Stimulated activated CD4-positive, alpha-beta T cell treated with anti-CD3 and anti-CD28 coated beads, TNF-alpha, amount 100 ng/mL, for 4 hours (primary cell): ENCODE measurements at places on chromosomes 13 and 19.
A peak's percentile ranks its signal among the peaks of the same experiment; 100 is the strongest.

DNA sequence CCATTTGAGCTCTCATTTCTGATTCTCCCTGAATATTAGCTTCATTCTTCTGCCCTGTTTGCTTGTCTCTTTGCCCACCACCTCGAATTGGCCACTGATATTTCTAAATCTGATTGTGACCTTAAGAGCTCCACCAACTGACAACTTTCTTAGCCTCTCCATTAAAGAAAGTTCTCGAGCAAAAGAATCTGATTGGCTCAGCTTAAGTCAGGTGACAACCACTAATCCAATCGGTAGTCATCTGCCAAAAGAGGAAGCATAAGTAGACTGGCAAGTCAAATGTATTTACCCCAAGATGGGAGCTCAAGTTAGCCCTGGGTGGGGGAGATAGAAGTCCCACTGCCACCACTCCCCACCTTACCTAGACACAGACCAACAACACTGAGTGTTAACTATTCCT, 41.5 kb downstream of the NOTCH3 start:
- no peak for DNase-seq

DNA sequence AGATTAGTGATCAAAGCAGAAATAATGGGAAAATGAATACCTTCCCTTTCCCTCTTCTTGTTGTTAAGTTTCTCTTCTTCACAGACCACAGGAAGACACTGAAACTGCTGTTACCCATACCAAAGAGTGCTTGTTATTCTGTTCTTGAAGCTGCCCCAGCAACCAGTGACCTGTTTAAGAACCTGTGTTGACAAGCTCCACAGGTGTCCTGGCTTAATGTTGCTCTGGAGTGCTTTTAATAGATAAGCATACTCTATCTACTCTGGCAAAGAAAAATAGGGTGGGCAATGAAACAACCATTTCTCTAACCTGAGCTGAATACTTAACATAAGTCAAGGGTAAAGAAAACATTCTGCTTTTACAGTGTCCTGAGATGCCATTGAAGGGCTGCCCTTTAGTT, 506.7 kb upstream of the GPC6 start:
- no peak for DNase-seq

DNA sequence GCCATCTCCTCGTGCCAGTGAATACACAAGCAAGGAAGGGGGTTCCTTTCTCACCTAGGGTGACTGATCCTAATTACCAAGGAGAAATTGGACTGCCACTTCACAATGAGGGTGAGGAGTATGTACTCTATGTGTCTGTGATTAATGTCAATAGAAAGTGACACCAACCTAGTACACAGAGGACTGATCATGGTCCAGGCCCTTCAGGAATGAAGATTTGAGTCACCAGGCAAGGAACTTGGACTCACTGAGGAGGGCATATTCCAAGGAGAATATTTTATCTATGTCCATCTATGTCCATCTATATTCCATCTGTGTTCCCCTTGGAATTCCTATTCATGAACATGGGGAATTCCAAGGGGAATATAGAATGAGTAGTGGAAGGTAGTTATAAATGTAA, 9.2 kb upstream of the ALOX5AP start:
- DNase-seq = no peak

GRCh38 chr13:90008707-90009149, 1338.8 kb upstream of the MIR17HG start:
- no peak for DNase-seq

DNA sequence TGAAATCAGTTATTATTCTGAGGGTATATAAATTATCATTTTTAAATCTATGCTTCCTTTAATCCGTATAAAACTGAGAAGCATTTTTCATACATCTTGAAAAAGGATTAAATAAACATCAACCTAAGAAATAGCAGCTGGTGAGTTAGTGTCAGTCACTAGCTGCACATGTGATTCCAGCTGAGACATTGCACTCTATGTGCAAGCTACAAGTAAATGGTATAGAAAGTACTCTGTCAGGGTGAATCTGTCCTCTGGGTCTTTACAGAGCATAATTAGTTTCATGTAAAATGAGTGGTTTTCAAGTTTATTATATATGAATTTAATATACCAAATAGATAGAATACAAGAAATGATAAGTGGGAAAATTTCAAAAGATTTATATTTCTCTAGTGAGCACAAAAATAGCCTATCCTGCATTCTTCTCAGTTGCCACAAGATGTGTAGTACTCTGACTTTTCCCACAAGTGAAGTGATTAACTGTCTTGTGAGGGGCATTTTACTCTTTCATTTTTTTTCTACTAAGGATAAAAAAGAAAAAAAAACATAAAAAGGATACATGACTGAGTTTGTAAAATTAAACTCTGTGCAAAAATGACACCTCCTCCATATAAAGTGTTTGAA, 1372.1 kb downstream of the PCDH9 start:
- no peak for DNase-seq

DNA sequence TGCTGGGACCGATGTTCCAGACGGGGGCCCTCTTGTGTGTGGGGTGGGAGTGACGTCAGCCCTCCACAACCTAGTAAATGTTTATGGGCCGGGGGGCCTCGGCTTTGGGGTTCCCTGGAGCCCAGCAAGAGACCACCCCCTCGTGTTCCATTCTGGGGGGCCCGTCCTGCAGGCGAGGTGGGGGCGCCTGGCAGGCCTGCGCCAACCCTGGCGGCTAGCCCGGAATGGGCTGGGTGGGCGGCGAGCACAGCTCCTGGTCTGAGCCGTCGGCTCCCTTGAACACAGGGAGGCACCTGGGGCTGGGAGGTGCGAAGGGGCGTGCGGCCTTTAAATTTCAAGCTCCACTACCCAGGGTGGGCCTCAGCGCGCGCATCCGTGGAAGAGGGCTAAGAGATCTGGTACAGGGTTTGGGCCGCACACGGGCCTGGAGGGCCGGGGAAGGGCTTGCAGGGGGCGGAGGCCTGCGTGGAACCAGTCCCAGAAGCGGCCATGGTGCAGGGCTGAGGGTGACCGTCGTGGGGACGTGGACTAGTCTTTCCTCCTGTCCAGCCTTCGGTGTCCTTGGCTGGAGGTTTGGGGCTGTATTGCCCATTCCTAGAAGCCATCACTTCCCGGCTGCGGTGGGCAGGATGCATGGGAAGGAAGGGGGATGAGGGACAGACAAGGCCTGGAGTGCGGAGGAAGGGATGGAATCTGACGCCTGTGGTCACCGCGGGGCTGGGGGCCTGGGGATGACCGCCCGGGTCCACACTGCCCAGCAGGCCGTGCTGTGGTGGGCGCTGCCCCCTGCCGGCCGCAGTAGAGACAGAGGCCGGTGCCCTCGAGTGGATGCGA, 11.4 kb downstream of the NDUFA11 start:
- no peak for DNase-seq

- no peak for DNase-seq
These were observed 22.6 kb downstream of the MED4 start for GRCh38 chr13:48072304-48072703.

- peak; percentile 95 for DNase-seq
These were observed at the start of gene JUND for GRCh38 chr19:18281082-18282020. Gene JUND (minus strand): TSS chr19:18281622. CDS start chr19:18281484, 138 bp downstream.

DNA sequence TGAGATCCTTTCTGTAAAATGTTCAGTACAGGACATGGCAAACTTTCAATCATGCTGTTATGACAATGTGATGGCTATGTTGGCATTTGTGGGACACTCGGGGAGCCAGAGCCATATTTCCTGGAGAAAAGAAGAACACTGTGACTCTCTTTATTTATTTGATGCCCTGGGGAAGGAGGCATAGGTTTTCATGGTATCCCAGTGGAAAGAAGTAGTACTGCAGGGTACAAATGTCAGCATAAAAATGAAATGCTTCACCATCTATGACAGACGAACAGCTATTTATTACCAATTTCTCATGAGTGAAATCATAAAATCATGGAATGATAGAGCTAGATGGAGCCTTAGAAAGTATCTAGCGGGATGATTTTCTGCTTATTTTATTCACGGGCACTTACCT, 217.1 kb downstream of the COL4A1 start:
- DNase-seq = no peak

GRCh38 chr19:2827840-2828489, 8.3 kb downstream of the ZNF554 start:
- DNase-seq = no peak

- DNase-seq = no peak
These were observed 26.8 kb upstream of the CYP4F8 start for GRCh38 chr19:15588265-15588664.

DNA sequence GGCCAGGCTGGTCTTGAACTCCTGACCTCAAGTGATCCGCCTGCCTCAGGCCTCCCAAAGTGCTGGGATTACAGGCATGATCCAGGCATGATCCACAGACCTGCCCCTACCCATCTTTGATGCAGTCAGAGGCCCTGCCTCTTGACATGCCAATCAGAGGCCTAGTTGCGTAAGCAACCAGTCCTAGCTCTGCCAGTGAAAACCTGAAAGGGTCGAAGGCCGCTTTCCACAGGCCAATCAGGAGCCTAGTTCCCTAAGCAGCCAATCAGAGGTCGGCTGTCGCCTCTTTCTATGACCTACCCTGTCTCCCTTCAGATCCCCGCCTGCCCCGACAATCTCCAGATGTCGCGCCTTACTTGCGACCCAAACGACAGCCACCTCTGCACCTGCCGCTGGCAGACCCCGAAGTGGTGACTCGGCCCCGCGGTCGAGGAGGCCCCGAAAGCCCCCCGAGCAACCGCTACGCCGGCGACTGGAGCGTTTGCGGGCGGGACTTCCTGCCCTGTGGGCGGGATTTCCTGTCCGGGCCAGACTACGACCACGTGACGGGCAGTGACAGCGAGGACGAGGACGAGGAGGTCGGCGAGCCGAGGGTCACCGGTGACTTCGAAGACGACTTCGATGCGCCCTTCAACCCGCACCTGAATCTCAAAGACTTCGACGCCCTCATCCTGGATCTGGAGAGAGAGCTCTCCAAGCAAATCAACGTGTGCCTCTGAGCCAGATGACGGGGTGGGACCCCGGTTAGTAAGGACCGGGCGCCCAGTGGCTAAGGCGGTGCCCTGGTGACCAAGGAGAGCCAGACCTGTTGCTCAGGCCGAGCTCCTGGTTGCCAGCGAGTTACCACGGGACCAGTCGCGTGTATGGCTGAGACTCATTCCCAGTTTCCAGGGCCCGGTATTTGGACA, 6.3 kb downstream of the SYDE1 start:
- DNase-seq = no peak

DNA sequence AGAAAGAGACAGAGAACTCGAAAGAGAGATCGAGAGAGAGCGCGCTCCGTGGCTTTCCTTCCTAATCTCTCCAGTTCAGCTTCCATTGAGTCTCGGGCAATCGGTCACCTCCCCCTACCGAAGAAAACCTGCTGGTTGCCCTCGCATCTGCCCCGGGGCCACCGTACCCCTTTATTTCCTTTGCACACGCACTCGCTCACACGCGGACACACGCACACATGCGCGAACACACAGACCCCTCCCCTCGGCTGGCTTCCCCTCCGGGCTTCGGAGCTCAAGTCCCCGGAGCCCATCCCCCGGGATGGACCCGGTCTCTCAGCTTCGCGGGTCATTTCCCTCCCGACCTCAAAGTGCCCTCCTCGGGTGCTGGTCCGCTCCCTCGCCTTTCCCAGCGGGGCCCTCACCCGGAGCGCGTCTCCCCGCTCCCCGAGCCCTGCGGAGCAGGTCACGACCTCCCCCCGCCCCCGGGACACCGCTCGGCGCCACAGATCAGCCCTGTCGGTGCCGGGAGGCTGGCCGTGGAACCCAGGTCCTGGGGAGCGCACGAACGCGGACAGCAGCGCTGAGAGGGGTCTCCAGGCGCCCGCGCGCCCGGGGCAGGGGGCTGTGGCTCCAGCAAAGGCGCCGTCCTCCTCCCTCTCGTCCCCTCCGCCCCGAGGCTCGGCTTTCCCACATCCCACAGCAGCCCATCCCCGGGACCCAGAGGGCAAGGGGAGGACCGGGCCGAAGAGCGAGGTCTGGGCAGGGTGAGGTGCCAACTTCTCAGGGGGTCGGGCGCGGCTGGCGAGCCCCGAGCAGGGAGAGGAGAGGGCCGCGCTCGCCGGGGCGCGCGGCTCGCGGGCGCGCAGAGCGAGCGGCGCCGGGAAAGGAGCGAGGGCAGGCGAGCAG, 1.8 kb downstream of the DACH1 start:
- DNase-seq = no peak

GRCh38 chr13:23656637-23657371, 86.6 kb downstream of the TNFRSF19 start:
- DNase-seq = no peak
